Activated T-helper 1 cell treated with anti-CD3 and anti-CD28 coated beads, Interleukin-2, amount 50 U/mL, for 16 hours (primary cell): ENCODE measurements at places on chromosomes 1 and 21.

DNA sequence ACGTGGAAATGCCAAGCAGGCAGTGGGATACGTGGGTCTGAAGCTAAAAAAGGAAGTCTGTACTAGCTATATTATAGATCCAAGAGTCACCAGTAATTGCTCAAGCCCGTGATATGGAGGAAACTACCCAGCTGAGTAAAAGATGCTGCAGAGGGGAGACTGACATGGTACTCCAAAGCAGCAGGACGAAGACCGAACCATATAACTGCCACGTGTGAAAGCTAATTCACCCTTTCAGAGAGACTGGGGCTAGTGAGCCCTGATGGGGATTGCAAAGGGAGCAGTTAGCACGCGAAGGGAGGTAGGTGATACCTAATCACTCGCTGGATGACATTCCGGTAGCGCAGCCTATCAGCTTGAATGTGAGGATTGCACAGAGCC, 316 bp downstream of the AP4B1 start:
- no peak for DNase-seq

GRCh38 chr1:3393987-3394920, 60.2 kb upstream of the ARHGEF16 start:
- no peak for DNase-seq

- DNase-seq: no peak
Observed at GRCh38 chr1:39462074-39462473, 29.4 kb upstream of the BMP8A start.

DNA sequence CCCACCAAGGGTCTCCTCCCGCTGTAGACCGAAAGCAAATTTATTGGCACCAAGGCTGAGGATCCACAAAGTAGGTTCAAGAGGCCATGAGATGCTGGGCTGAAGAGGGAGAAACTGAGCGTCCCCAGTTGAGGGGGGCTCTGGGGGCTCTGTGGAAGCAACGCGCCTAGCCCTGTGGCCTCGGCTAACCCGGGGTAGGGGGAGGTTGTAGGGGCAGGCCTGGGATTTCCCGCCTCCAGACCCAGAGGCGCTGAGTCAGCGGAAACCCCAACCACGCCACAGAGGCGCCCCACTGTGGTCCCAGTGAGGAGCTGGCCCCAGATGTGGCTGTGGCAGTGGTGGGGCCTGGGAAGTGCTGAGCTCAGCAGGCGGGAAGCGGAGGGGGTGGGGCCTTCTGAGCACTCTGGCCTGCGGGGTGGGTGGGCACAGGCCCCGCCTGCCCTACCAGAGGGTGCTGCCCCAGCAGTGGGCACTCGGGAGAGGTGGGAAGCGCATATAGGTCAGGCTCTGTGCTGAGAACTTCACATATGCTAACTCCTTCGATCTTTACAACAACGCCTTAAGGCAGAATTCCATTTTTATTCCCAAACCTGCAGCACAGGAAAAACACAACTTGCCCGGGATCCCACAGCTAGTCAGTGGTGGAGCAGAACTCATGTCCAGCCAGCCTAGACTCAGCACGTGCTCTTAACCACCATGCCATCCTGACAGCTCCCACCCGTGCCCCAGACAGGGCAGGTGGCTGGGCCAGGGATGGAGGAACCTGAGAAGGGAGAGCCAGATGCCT, 1.5 kb upstream of the COL16A1 start:
- peak; percentile 20 for DNase-seq

GRCh38 chr1:156489166-156489934, 11.2 kb downstream of the MEF2D start:
- DNase-seq: no peak

GRCh38 chr1:33460947-33461629, 11.4 kb upstream of the ZSCAN20 start:
- no peak for DNase-seq

DNA sequence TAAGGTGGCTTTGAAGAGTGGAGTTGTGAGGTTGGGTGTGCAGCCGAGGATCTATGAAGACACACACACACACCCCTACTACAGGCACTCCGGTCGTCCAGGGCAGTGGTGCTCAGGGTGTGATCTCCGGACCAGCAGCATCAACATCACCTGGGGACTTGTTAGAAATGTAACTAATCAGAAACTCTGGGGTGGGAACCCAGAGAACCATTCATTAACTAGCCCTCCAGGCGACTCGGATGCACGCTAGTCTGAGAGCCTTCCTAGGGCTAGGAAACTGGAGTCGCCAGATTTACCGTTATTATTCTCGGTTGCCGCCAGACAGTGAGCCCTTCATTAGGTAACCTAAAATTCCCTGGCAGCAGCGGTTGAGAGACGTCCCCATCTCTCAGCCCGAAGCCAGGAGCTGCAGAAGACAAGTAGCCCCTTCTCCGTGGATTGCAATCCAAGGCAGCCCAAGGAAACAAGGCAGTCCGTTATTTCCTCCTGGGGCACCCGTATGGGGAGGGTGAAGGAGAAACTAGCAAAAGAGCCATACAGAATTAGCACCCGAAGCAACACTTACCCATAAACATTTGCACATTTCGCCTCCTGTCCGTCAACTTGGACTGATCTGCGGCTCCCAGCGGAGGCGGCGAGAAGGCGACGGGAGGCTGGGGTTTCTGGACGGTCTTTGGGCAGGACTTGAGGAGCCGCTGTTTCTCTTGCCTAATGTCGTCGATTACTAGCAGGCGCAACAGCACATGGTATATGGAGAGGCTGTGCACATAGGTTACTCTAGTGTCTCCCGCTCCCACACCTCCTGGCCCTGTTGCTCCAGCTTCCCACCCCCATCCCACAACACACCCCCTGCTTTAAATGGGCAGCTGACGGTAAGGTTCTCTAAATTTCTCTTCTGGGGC, 2.9 kb upstream of the CCN1 start:
- no peak for DNase-seq

DNA sequence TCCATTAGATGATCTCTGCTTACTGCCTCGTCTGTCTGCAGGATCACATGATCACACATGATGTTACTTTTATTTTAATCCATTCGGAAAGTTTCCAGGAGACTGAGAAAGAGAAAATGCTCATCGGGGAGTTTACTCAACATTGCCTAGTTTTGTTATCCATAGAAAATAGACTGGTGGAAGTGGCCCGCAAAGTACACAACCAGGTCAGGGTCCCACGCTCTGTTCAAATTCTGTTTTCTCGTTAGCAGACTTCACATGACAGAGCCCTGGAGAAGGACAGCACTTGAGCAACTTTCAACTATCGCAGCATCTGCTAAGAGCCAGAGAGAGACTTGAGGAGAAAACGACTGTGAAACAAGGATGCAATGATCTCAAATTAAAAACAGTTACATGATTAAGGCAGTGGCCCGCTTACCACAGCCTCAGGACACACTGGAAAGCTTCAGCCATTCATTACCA, 44.2 kb downstream of the ADAMTS1 start:
- DNase-seq: no peak

GRCh38 chr1:193308438-193308837, 122.0 kb upstream of the B3GALT2 start:
- DNase-seq: no peak

- no peak for DNase-seq
Observed at GRCh38 chr21:26007951-26008498, 162.5 kb downstream of the APP start.

GRCh38 chr1:221416723-221417122, 325.2 kb downstream of the DUSP10 start:
- no peak for DNase-seq

- no peak for DNase-seq
Observed at GRCh38 chr1:236167578-236167977, 25.2 kb downstream of the GPR137B start.

DNA sequence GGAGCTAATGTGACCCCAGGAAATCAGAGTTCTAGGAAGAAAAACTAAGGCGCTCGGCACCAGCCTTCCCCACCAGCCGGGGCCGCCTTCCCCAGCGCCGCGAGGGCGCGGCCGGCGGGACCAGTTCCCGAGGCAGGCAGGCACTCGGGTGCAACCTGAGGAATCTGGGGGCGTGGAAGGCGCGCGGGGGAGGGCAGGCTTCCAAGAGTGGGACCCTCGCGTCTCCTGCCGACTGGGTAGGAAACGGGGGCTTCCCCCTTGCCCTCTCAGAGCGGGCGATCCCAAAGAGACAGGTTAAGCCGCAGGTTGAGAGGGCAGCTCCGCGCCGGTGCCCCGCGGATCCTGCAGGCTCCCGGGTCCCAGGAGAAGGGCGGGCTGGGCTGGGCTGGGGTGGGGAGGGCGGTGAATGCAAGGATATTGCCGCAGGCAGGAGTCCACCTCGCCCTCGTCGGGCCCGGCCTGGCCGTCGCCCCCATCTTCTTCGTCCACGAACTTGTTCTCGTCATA, 431 bp downstream of the ARPC5 start:
- no peak for DNase-seq

DNA sequence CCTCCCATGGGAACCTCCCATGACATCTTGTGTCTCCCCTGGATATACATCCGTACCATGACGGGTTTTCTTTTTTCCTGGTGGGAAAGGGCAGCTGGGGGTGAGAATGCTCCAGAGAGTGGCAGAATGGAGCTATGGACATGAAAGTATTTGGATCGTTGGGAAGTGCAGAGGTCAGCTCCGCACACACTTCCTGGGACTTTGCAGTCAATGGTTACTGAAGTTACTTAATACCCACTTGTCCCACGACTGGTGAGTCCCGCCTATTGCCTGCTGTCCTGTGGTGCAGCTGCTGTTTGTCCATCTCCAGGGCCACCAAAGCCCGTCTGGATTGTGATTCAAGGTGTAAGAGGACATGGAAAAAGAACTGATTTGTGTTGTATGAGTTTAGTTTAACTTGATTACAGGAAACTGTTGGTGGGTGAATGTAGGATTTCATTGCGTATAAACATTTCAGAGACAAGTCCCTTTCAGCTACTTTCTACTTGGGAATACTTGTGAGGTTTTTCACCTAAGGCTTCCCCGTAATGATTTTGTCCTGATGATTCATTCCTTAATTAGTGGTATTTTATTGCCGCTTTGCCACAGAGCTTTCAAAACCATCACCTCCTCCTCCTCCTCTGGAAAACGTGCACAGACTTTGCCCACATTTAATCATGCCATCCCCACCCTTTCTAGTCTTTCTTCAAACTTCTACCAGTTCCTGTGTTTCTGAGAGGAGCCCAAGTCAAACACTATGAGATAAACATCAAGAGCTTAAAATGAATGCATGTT, 308.8 kb downstream of the KIF26B start:
- DNase-seq: no peak
